Bone marrow (tissue), 2 donors: ENCODE measurements at places on chromosomes 5 and 9.
A peak's percentile ranks its signal among the peaks of the same experiment; 100 is the strongest.

DNA sequence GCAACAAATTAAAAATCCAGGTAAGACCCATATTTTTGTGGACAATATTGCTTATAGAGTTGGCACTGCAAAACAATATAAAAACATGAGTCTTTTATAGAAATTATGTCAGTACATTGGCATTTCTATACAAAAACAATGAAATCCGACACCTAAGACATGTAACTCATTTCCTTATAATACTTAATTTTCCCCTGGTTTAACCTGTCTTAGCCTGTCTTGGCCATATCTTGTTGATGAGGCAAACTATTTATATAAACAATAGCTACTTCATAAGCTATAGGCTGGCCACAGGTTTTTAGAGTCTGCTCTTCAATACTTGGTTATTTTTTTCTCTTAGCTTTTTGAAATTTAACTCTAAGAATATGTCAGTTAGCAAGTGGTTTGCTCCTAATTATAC lies 44.7 kb upstream of the IZUMO3 start:
- DNase-seq, result no peak

DNA sequence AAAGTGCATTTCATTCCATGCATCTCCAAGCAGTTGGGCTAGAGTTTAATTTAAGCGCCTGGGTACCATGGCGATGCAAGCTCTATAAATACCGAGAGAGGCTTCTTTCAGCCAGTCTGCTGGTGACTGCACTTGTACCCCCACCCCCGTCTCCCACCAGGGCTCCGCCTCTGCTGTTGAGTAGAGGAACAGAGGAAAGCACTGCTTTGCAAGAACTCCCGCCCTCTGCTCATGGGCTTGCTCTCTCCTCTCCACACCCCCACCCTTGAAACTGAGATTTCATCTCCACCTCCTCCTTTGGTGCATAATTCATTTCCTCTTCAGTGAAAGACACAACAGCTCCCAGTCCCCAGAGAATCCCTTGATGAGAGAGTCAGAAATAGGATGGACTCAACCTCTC lies 5.1 kb upstream of the WWC1 start:
- no peak for DNase-seq

DNA sequence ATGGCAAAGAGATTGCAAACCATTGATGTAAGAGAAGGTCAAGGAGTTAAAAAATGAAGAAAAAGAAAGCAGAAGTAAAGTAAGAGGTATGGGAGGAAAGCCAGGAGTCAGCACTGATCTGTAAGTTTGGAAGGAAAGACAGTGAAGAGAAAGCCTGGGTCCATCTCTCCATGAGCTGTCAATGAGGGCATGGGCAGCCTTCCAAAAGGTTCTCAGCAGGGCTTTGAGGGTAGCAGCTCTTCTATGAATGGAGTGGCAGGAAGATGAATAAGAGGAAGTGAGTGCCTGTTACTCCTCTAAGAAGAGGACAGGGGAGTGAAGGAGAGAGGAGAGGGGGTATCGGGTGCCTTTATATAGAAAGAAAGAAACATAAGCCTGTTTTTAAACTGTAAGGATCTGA lies 97.1 kb downstream of the ADCY2 start:
- DNase-seq, result no peak

- no peak for DNase-seq
Observed at GRCh38 chr9:121816845-121817450, 165.5 kb downstream of the DAB2IP start.

GRCh38 chr5:43601454-43602260 lies 1.3 kb upstream of the NNT start:
- no peak for DNase-seq

- no peak for DNase-seq
Observed at GRCh38 chr9:109016132-109016531, 2.8 kb upstream of the CTNNAL1 start.

GRCh38 chr5:168128111-168128510 lies 163.3 kb upstream of the WWC1 start:
- DNase-seq, result no peak

DNA sequence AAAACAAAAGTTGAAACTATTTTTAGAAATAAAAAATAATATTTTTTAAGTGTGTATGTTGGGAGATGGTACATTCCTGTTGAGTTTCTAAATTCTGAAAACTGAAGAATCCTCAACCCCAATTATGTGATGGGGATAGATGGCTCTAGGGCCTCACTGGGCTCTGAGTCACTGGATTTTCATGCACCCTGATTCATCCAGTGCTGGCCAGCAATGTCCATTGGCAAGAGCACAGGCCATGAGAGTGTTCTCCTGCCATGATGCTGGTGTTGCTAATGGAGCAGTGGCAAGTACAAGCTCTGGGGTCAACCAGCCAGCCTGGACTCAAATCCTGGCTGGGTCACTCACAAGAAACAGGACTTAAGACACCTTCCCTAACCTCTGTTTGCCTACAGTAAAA lies 23.3 kb downstream of the SMIM23 start:
- DNase-seq, result no peak

DNA sequence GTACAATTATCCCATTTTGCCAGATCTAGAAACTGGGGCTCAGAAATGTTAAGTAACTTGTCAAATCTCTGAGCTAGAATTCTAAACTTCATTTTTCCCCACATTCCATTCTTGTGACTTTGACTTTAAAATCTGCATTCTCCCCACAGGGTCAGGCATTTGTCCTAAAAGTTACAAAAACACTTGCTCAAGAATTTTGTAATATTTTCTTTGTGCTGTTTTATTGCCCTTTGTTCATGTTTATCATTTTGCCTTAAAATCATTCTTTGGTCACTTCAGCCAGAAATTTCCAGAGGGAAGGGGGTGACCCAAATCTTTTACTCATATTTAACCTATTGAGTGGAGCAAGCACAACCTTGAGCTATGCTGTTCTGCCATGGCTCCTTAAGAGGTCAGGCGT lies 120.1 kb upstream of the CCL21 start:
- DNase-seq, result no peak

GRCh38 chr5:112560371-112560770 lies 141.3 kb upstream of the EPB41L4A start:
- no peak for DNase-seq

DNA sequence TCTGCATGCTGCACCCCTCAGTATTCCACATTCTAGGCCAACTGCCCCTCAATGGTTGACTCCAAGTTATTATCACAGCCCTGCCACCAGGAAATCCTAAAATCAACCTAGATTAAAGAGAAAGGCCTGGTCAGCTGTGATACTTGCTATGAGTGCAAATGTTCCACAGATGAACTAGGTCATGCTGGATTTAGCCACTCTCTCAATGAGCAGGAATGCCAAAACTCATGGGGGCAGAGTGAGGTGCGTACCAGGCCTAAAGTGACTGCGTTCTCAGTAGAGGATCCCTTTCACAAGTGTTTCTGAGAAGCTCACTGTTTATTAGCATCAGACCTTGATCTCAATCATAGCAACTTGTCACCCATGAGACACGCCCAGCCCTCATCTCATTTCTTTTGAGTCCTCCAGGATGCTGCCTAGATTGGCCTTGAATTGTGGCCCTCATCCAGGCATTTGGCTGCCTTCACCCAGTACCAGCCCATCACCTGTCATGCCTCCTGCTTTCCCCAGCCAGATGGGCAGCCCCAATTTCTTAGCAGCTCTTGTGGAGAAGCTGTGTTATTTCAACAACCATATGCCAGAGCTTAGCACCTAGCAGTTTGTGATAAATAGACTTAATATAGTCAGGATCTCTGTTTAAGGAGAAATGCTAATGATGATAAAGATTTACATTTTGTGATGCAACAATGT lies 383.9 kb downstream of the CTNND2 start:
- no peak for DNase-seq

DNA sequence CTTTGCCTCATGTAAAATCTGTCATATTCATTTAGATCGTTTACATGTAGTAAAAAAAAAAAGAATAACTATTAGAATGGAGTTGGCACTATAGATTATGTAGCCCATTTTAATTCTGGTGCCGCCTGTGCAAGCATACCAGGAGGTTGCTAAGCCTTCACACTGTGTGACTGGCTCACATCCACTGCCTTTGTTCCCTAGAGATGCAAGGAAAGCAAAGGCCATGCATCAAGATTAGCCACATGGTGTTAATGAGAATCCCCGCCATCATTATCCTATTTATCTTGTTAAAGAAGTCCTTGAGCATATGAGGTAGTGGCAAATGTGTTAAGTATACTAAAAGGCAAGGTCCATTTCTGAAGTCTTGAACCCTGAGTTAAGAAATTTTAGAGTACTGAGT lies 279.6 kb downstream of the RFX3 start:
- DNase-seq, result no peak

GRCh38 chr9:33049680-33050361 lies 24.7 kb downstream of the DNAJA1 start:
- DNase-seq, result no peak

GRCh38 chr9:99745085-99745484 lies 76.6 kb upstream of the NR4A3 start:
- no peak for DNase-seq

- no peak for DNase-seq
Observed at GRCh38 chr5:10301266-10301665, 6.4 kb downstream of the CMBL start.

GRCh38 chr5:91641730-91642350 lies 258.7 kb upstream of the ARRDC3 start:
- DNase-seq, result peak; percentile 38
